Astrocyte (in vitro differentiated cells and primary cell): ENCODE measurements at places on chromosomes 1 and 21. TPM values are rescaled to one million over a fixed set of nuclear protein-coding genes. Genes with fewer than 3 reads are reported as not detected.

DNA sequence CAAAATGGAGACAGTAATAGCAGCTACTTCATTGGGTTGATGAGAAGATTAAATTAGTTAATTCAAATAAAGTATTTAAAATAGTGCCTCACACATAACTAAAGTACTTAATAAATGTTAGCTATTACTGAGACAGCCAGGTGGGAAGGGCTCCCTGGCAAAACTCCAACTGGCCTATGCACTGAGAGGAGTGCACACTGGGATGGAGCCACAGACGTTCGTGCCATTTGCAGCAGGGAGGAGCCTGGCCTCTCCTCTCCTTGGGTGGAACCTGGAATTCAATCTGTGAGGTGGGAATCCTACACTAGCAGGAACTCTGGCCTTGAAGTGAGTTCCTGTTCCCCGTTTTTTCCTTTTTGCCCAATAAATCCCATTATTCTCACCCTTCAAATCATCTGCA is 28.1 kb downstream of the SLC5A9 start:
- H3K27ac ChIP-seq = no peak overlapping the region
- no peak for DNase-seq
- no peaks in the 10 kb centered on the region for H3K36me3 ChIP-seq
- H3K4me3 ChIP-seq = no peak overlapping the region
- no peaks in the 10 kb centered on the region for H3K27me3 ChIP-seq

GRCh38 chr1:57222307-57222706 is 201.6 kb downstream of the DAB1 start:
- H3K36me3 ChIP-seq = no peaks in the 10 kb centered on the region
- no peak overlapping the region for H3K4me3 ChIP-seq
- no peak for DNase-seq
- H3K4me1 ChIP-seq = no peaks in the 10 kb centered on the region
- H3K27me3 ChIP-seq = no peaks in the 10 kb centered on the region
- H3K27ac ChIP-seq = no peak overlapping the region

GRCh38 chr1:154791292-154792166 is 78.6 kb downstream of the KCNN3 start:
- H3K36me3 ChIP-seq = no peaks in the 10 kb centered on the region
- peaks cover 9% of the 10 kb centered on the region for H3K4me1 ChIP-seq
- H3K4me3 ChIP-seq = no peak overlapping the region
- H3K27ac ChIP-seq = no peak overlapping the region

DNA sequence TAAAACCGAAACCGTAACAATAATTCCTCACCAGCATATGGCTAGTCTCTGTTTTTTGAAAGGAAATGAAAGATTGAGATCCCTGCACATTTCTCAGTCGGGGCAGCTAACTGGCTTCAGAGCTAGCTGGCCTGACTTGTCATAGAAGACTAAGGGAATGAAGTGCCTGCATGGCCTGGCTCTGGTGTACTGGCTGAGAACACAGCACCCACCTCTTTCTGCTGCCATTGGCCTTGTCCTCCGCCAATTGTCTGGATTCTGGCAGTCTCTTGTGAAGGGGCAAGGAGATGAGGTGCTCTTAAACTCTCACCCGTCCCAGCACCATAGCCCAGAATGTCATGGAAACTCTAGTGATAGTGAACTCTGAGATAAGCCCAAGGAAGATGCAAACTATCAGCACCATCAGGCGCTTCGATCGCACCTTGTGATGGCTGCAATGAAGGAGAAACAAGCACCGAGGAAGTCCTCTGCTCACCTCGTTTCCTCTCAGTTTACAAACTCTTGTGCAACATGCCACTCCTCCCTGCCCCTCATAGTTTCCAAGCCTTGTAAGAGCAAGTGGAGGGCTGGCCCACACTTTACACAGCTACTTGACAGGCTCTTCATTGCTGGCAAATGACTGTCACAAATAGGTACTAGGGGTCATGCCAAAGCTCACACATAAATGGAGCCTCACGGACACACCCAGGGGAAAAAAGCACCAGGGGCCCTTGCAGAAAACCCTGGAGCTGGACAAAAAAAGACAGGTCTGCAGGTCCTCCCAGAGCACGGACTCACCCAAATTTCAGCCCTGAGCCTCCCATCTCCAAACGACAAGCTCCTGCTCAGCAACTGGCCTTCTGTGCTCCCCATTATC is 16.4 kb downstream of the INPP5B start:
- DNase-seq = no peak
- no peak overlapping the region for H3K27ac ChIP-seq
- peak overlapping the region; percentile 68 for H3K4me3 ChIP-seq
- no peaks in the 10 kb centered on the region for H3K27me3 ChIP-seq

Gene UBL4B
- total RNA-seq = not detected in 2 replicates

- DNase-seq = no peak
- H3K4me1 ChIP-seq = no peaks in the 10 kb centered on the region
- no peaks in the 10 kb centered on the region for H3K27me3 ChIP-seq
- H3K4me3 ChIP-seq = no peak overlapping the region
- no peaks in the 10 kb centered on the region for H3K36me3 ChIP-seq
Observed at GRCh38 chr21:45800339-45801080, 157.0 kb downstream of the PCBP3 start.

DNA sequence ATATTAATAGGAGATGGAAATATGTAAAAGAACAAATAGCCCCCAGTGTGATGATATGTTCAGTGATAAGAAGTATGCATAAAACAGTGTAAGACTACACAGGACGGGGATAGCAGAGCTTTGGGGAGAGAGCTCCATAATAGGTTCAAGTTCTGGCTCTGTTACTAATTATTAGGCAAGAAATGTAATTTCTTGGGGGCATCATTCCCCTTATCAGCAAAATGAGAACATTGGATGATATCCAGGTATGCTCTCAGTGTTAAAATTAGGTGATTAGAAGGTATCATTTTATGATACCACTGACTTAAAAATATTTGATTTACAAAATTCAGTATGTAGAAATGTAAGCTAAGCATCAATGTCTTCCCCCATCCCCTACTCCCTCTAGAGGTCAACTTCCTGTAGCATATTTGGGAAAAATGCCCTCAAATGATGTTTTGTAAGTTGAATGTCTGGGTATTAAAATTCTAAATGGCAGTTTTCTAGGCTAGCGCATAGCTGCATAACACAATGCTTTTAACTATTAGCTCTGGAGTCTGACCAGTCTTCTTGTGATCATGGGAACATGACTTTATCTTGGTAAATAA is 585.7 kb upstream of the CAMK1G start:
- no peaks in the 10 kb centered on the region for H3K36me3 ChIP-seq
- H3K27ac ChIP-seq = no peak overlapping the region
- no peaks in the 10 kb centered on the region for H3K27me3 ChIP-seq
- DNase-seq = no peak
- no peaks in the 10 kb centered on the region for H3K4me1 ChIP-seq

Gene FOXO6
- 1.2 TPM in 2 replicates for total RNA-seq

Gene TRPM2
- total RNA-seq = 0.48 and 0.79 TPM in 2 replicates

Gene COL9A2
- 1.5 and 2.1 TPM in 2 replicates for total RNA-seq
